Breast epithelium (tissue), 4 donors: ENCODE measurements at places on chromosomes 2 and 18.

GRCh38 chr2:106025796-106026195, 168.3 kb downstream of the UXS1 start:
- DNase-seq = no peak

- DNase-seq = no peak
Observed at GRCh38 chr2:169732583-169733358, 861 bp upstream of the KLHL23 start.

- no peak for DNase-seq
Observed at GRCh38 chr2:29657674-29658073, 263.7 kb downstream of the ALK start.

DNA sequence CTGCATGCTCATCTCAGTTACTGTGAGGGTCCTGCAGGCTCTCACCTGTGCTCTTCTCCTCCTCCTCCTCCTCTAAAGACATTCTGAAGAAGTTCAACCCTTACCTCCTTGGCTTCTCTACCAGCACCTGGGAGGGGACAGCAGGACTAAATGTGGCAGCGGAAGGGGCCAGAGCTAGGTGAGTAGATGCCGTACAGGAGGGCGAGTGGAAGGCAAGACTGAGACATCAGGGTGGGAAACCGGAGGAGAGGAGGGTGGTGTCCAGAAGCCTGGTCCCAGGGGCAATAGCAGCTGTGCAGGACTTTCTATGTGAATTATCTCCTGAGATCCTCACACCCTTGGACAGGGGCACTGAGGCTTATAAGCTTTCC, 124.9 kb downstream of the PLB1 start:
- DNase-seq = no peak

GRCh38 chr2:85705680-85706039, 11.5 kb downstream of the GNLY start:
- DNase-seq = peak; percentile 73
